ENCODE measurements at places on chromosomes 11 and 22. TPM values are rescaled to one million over a fixed set of nuclear protein-coding genes. Genes with fewer than 3 reads are reported as not detected.

Gene INPP5J
- 2.2 TPM for total RNA-seq

DNA sequence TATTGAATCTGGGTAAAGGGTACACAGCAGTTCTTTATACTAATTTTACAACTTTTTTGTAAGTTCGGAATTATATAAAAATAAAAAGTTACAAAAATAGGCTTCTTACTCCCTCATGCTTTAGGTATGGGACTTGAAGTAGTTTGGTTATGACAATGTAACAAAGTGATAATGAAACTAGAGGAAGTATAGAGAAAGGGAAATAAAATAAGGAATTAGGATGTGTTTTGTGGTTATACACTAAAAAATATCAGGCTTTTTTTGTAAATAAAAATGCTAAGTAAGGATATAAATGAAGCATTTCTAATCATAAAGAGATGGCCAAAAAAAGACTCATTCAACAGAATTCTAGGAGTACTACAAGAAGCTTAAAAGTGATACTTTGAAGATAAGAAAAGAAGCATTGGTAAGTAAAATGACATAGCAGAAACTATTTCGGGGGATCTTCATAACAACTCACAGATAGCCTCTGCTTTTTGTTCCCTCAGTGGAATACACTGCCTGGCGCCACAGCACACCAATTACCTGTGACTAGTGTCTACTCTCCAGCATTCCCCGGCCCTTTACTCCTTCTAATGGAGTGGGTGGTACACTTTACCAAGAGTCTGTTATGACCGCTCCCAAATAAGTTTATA is 322.7 kb upstream of the PITPNB start:
- no peak for DNase-seq

DNA sequence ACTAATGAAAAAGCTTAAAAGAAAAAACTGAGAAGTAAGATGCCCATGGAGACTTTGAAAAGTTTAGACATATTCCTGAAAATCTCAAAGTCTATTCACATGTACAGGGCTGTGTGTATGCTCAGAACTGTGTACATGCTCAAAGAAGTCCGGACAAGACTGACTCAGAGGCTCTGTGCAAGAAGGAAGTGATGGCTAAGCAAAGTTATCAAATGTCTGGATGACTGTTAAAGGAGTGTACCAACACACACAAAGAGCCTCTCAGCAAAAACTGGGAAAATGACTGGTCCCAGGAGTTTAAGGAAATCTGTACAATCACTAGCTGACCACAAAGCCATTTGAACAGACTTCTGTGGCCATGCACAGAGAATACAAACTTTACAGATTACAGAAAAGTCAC is 33.1 kb upstream of the ARHGAP32 start:
- no peak for DNase-seq

Gene ABCC8
- 6.0 TPM for total RNA-seq

DNA sequence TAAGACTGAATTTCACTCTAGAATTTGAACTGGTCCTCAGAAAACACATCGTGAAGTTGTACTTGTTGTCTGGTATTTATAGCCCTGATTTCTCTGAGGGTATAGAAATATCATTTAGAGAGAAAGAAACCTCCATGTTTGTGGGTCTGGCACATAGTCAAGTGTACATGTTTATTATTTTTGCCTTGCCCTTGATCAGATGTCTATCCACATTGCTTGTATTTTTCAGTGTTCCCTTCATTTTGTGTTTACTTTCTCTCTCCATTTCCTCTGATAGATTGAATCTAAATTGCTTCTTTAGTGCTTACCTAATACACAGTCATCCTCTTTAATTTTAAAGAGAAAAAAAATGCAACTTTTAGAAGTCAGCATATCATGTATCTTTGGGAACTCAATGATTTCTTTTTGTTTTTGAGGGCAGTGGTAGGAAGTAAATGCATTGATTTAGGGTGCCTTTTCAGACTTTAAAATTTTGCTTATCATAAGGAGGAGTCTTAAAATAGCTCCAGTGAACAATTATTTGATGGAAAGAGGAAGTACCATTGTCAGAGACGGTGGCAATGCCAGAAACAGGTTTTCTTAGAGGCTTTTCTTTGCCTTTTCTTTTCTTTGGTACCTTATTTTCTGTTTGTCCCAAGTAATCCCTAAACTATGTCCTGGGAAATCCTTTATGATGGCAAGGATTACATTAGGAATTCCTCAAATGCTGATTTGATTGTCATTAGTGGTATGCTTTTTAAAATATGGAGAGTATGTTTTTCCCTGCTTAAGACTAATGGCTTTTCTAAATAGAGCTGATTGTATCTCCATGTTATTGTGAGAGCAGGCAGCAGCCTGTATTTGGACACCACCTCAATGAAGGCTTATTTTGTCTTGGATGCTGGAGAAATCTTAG is 29.8 kb upstream of the TECTA start:
- DNase-seq = no peak

GRCh38 chr11:3165152-3165705 is at the start of gene OSBPL5:
Gene OSBPL5, minus strand, starts transcription at chr11:3165310. Its CDS starts 36,162 bp downstream, at chr11:3129148.
- peak; percentile 90 for DNase-seq

GRCh38 chr22:33167998-33168790 is 110.0 kb upstream of the SYN3 start:
- no peak for DNase-seq

- no peak for DNase-seq
Observed at GRCh38 chr22:16721961-16722360, 103.2 kb downstream of the XKR3 start.

- peak; percentile 82 for DNase-seq
Observed at GRCh38 chr11:14907411-14908213, 15.6 kb upstream of the CYP2R1 start.

Gene GTSE1
- 0.36 TPM for total RNA-seq

DNA sequence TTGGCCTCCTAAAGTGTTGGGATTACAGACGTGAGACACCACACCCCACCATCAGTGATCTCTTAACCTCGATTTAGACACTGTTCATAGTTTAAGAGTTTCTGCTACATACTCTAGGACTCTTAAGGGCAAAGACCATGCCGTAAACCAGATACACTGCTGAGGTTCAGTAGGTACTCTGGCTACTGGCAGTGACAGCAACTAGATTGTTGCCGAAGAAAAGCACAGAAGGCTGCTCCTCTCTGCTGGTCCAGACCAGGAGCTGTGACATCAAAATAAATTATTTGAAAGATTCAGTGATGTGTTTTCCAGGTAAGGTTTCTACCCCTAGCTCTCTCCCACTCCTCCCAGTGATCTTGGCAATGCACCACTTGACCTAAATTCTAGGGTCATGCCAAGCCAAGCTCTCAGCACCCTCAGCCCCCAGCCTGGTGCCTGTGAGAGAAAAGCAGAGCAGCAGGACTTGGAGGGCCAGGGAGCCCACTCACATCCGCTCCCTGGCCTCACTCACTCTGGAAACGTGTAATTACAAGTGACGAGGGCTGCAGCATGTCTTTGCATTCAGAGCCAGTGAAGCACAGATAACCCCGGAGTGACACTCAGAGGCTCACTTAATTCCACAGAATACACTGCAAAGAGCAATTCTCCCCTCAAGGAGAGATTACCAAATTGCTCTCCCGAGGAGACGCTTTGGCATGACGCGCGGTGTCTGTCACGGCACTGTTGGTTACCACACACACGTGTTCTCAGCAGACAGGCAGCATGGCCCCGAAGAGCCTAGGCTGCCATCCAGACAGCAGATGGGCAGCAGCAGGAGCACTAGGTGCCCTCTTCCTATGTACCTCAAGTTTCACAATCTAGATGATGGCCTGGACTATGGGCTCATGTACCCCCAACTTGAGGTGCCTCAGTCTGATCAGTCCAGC is 96.9 kb upstream of the PITPNB start:
- DNase-seq = peak; percentile 58

- no peak for DNase-seq
Observed at GRCh38 chr11:119777940-119778339, 48.9 kb upstream of the NECTIN1 start.

- DNase-seq = no peak
Observed at GRCh38 chr11:69402251-69402887, 79.1 kb upstream of the LINC01488 start.

Gene TPBGL
- 0.33 TPM for total RNA-seq

Gene GAS2
- 3.3 TPM for total RNA-seq

- DNase-seq = peak; percentile 82
Observed at GRCh38 chr22:49826603-49827270, 936 bp downstream of the BRD1 start.

Gene KRTAP5-10
- not detected for total RNA-seq

Gene VSIG10L2
- total RNA-seq = not detected

Gene SEPTIN3
- 1.1 TPM for total RNA-seq

DNA sequence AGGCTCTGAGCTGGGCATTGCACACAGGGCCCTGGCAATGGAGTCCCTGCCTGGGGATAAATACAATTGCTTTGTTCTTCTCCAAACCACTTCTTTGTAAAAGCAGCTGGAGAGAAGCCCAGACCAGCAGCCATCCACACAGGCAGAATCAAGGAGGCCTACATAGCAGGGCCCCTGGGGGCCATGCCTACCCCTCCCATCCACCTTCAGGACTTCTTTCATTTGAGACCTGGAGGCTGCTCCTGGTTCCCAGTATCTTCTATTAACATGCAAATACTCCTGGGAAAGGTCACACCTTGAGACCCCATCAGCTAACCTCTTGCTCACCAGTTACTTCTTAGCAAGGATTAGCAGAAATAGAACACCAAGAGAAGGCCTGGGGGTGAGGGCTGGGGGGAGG is 511.1 kb downstream of the SOX6 start:
- no peak for DNase-seq

Gene CHRM1
- 0.16 TPM for total RNA-seq

DNA sequence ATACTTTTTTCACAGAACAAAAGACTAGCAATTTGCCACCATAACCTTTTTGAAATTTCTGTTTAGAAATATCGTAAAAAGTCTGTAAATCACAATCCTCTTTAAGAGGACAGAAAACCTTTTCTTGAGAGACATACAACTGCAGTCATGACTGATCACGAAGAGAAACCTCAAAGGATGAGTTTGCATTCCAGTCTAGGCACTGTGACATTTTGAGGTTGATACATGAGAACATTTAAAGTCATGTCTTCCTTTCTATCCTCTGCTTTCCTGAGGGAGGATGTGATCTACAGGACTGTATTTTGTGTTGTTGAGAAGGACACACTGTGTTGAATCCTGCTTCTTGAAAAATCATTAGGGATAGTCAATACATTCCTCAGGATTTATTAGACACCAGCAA is 476.7 kb upstream of the CCDC179 start:
- DNase-seq = no peak

DNA sequence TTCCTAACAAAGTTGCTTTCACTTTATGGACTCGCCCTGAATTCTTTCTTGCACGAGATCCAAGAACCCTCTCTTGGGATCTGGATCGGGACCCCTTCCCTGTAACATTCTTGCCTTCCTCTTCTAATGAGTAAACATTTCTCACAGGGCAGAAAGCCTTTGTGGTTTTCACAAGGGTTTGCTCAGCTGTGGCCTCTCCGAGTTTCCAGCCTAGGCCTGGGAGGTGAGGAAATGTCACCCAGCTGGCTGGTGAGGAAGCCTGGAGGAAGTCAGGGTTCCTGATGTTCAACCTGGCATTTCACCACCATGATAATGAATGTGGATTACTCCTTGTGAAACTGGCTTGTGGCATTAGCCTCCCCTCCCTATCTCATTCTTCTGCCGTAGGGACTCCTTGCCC is 224.9 kb downstream of the DSCAML1 start:
- DNase-seq = peak; percentile 40

Gene FAM180B
- total RNA-seq = 0.41 TPM

- DNase-seq = no peak
Observed at GRCh38 chr22:27596133-27596870, 205.3 kb downstream of the MN1 start.

DNA sequence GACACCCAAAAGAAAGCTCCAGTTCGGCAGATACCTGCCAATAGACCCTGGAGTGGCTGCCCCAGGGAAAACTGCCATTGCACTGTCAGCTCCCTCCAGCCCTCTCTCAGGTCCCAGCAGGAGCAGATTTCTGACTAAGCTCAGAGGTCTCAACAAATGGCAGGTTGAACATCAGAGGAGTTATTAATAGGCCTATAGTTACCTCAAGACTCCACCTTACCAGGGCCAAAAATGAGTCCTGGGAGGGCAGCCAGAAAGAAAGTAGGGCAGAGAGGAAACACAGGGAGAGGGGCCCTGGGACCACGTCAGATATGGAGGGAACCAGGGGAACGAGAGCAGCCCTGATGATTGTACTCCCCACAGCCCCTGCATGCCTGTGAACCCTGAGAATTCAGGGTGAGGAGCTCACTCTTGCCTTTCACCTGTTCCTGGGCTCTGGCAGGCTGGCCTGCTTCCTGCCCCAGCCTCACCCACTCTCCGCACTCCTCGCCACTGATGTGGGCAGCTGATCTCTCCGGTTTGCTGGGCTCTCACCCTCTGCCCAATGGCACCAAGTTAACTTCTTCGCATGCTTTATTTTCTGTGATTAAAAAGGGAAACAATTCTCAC is 4.3 kb upstream of the RGL4 start:
- no peak for DNase-seq

Gene PRDX5
- total RNA-seq = 169 TPM

- peak; percentile 80 for DNase-seq
Observed at GRCh38 chr11:76629116-76629852, 41.3 kb downstream of the LRRC32 start.

- DNase-seq = no peak
Observed at GRCh38 chr22:47927648-47928210, 1165.3 kb downstream of the TBC1D22A start.

DNA sequence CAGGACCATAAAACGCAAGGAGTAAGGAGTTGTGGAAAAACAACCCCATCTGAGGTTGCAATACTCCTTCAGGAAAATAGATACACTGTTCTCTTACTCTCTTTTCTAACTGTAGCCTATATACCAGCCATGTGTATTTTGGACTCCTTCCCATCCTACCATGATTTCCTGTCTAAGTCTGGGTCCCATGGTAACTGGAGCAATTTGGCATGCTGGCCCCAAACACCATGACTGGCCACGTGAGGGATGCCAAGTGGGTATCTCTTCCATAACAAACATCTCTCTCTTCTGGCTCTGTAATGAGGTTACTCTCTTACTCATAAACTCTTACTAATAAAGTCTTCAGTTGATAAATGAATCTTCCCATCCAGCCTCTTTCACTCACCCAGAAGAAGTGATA is 26.5 kb downstream of the ABTB2 start:
- no peak for DNase-seq

GRCh38 chr11:115627666-115628460 is 123.6 kb upstream of the CADM1 start:
- DNase-seq = no peak

Gene OR51E1
- total RNA-seq = 0.33 TPM

- DNase-seq = peak; percentile 33
Observed at GRCh38 chr11:77063861-77064260, 2.9 kb upstream of the CAPN5 start.

- DNase-seq = no peak
Observed at GRCh38 chr11:89583580-89583979, 92.4 kb upstream of the NOX4 start.

Gene GDPD5
- 7.5 TPM for total RNA-seq

Measured in sigmoid colon (tissue), 7 donors.